GM13977 (cell line): ENCODE measurements at places on chromosomes 5 and 9.
A peak's percentile ranks its signal among the peaks of the same experiment; 100 is the strongest.

DNA sequence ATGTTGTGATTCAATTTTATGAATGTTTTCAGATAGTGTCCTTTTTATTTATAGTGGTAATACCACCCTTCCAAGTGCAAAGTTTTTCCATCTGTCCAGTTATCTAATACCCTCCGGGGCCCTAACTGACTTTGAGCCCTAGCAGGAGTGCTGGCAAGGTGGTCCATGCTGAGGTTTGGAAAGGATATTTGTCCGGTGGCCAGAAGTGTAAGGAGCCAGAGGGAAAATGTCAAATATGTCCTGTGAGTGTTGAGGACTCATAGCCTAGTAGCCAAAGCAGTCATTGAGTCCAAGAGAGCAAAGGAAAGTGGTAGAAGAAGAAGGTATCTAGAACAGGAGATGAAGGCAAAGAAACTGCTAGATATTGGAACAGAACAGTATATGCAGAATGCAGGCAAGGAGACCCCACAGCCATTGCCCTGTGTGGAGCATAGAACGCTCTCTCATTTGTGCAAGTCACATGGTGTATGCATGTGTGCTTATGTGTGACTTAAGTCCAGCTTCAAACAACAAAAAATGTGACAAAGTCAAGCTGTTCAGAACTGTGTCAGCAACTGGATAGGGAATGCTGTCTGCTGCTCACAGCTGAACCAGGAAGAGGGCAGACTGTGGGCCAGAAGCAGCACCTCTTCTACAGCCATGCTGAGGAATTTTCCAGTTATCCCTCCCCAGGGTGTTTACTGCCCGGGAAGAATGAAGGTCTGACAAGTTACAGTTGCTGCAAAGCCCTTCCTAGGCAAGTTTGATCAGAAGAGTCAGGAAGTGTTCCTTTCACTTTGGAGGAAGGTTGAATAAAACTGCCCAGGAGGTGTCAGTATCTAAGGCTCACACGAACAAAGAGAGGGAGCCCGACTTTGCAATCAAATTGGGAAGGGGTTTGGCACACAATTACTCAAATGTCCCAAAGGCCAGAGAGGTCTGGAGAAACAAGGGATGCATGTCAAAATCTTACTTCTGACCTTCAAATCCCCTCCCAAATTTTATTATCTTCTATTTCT, 463.3 kb upstream of the DMAC1 start:
- DNase-seq = no peak

DNA sequence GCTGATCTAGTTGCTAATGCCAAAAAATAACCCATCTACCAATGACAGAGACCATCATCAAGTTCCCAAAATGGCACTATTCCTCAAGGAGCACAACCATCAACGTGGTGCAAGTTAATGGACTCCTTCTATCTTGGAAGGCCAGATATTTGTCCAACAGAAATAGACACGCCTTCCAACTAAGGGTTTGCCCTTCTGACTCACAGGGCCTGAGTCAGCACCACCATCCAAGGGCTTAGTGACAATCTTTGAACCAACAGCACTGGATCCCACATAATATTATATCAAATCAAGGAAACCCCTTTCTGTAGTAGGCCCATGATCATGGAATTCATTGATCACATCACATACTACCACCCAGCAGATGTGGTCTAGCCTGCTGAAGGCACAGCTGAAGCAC, 84.3 kb downstream of the MED27 start:
- DNase-seq = no peak

DNA sequence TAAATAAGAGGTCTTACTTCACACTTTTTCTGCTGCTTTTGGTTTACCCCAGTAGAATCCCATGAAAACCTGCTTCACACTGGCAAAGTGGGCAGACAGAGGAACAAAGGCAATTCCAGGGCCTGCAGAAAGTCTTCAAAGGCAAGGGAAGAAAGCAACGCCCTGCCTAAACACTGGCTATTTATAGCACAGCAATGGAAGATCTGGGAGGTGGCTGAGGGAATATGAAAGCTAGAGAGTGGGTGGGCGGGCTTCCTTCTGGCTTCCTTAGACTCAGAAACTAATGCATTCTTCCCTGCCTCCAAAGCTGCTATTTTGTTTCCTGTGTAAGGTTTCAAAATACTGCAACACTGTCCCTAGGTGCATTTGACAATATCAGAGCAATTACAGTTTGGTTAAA, 46.8 kb downstream of the ELAVL2 start:
- DNase-seq = no peak

GRCh38 chr5:167104351-167104750, 1187.1 kb upstream of the WWC1 start:
- no peak for DNase-seq

DNA sequence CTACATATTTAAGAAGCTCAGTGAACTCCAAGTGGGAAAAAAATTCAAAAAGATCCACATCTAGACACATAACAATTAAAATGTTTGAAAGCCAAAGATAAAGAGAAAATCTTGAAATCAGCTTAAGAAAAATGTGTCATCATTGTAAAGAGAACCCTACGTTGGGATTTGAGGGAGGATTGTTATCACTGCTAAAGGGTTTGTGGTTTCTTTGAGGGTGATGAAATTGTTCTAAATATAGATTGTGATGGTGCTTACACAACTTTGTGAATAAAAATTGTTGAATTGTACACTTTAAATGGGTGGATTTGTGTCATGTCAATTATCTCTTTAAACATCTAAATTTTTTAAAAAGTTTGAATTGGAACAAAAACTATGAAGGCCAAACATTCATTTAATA, 92.2 kb upstream of the ADAMTS19 start:
- DNase-seq = no peak

GRCh38 chr9:107177243-107177839, 105.7 kb upstream of the RAD23B start:
- DNase-seq = no peak

DNA sequence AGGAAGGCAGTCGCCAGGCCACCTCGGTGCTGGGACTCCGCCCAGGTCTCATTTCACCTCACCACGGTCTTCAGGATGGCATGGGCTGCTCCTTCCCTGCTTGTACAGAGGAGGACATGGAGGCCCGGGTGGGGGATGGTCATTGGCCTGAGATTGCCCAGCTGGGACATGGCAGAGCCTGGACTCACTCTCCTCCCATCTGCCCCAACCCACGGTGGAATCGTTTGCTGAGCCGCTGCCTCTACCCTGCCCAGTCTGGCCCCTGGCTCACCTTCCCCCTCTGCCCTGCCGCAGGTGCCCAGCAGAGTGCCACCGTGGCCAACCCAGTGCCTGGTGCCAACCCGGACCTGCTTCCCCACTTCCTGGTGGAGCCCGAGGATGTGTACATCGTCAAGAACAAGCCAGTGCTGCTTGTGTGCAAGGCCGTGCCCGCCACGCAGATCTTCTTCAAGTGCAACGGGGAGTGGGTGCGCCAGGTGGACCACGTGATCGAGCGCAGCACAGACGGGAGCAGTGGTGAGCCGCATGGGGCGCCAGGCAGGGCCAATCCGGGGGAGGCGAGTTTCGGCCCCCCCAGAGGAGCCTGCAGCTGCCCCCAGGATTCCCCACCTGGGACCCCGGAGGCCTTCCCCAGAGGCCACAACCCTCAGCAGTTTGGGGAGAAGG, 36.7 kb downstream of the HK3 start:
- DNase-seq = no peak

DNA sequence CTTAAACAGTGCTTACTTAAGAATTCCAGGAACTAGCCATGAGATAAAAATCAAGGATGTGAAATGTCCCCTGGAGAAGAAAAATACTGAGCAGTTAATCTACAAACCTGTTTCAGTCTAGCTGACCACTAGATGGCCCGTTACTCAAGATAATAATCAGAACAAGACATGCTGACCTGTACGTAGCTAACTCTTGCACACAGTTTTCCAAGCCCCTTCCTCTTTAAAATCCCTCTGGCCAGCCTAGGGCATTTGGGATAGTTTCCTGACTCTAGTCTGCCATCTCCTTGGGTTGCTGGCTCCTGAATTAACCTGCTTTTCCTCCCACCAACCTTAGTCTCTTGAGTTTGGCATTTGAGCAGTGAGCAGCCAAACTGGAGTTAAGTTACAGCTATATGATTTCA, 59.2 kb upstream of the TRAF1 start:
- DNase-seq = peak; percentile 37

DNA sequence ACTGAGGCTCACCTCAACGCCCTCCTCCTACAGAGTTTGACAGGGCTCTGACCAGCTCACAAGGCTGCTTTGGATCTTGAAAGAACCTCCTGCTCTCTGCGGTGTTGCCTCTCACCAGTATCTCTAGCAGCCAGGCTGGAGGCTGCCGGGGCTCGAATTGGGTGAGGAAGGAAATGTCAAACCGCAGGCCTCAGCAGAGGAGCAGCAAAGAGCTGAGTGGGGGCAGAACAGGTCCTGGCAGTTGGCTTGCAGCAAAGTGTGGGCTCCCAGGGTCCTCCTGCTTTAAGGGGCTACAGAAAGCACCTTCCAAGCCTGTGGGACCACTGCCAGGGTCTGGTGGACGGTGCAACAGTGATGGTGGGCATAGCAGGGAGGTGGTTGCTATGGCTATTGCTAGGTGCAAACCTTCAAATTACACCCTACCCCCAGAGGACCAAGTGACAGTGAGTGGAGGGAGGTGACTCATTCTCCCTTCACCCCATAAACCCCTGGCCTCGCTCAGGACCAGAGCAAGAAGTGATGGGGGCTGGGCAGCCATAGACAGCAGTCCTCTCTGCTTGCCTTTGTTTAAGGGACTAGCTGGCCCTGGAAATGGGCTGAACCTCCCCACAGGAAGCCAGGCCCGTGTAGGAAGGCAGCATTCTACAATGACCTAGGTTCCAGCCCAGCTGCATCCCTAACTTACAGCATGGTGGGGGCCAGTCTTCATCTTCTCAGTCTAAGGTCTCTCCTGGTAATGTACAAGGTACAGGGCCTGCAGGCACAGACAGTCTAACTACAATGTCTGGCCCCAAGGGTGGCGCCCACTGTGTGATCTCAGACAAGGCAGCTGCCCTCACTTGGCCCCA, 18.7 kb downstream of the LCP2 start:
- DNase-seq = peak; percentile 81

DNA sequence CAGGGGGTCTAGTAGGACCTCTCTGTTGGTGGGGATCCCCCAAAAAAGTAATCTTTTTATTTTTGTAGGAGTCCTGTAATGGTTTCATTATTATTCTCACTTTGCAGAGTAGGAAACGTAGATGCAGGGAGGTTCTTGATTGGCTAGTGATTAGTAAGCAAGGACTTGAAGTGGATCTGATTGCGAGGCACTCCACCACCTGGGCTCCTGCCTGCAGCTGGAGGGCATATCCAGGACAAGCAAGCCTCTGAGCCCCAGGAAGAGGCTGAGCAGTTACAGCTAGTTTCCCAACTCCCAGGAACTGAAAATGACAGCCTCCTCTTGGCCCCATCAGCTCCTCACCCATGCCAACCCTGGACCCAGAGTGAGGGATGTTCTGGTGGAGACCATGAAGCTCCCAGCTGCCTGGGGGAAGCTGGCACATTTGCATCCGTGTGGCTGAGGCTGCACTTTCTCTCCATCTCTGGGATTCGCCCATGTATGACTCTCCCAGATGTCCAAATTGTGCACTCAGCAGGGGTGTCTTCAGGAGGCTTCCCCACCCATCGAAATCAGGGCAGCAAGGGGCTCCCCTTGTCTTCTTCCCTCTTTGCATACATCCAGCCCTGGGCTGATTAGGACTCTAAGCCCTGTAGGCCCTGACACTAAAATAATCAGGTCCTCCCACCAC, 10.2 kb downstream of the KCNIP1 start:
- DNase-seq = no peak

DNA sequence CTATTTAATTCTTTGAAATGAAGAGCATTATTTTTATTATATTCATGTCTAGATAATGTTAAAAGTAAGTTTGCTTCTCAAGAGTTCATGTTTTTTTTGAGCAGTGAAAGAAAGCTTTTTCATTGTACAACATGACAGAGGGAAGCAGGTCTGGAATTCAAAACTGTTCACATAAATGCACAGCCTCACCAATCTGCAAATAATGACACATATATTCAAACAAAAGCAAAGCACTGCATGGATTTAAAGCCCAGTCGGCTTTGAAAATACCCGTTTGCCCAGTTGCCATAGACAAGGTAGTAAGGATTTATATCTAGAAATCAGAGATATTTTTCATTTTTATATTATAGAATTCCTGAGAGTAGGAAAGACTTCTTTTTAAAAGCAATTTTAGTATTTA, 201.8 kb downstream of the CD180 start:
- no peak for DNase-seq

DNA sequence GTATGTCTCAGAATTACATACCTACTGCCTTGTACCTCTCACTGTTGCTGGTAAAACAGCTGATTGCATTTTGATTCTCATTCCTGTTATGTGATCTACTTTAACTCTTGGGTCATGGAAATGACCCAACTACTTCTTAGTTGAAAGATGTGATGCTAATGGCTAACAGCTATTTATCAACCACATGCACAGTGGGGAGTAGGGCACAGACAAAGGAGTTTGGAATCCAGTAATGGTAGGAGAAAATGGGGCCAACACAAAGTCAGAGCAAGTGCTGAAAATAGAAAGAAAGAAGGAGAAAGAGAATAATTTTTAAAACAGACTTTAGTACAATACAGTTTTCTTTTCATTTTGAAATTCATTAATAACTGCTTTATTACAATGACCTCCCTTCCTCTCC, 241.0 kb downstream of the PTPRD start:
- no peak for DNase-seq

GRCh38 chr5:139871614-139872013, 76.0 kb downstream of the PSD2 start:
- no peak for DNase-seq

GRCh38 chr5:171521219-171521633, 101.8 kb downstream of the FGF18 start:
- DNase-seq = no peak

GRCh38 chr9:131214876-131215275, 61.4 kb downstream of the FAM78A start:
- no peak for DNase-seq

DNA sequence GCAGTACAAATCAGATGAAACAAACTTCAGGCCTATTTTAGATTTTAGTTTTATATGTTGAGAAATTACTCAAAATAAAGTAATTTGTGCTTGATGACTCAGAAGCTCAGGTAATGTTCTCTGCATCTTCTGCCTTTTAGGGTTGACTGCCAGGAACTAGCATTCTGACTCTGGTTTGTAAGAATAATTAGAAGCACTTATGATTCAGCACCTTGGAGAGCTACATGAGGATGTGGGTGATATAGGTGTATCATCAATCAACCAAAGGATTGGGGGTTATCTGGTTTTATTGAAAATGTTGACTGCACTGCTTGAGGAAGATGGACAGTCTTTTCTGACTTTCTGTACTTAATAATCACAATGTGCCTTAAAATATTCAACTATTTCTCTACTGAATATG, 118.7 kb upstream of the SGCD start:
- peak; percentile 3 for DNase-seq

GRCh38 chr5:56951126-56951945, 587 bp downstream of the MIER3 start:
- DNase-seq = no peak
